ENCODE measurements at places on chromosomes 7 and 10.

GRCh38 chr10:49610458-49611165 is 502 bp downstream of the SLC18A3 start:
- no peak for DNase-seq

GRCh38 chr7:79988653-79989052 is 146.0 kb upstream of the GNAI1 start:
- DNase-seq, result peak; percentile 80

- no peak for DNase-seq
These were observed 1358.7 kb upstream of the SORCS1 start for GRCh38 chr10:108523016-108523800.

GRCh38 chr7:64183126-64183742 is 23.8 kb upstream of the ZNF735 start:
- no peak for DNase-seq

DNA sequence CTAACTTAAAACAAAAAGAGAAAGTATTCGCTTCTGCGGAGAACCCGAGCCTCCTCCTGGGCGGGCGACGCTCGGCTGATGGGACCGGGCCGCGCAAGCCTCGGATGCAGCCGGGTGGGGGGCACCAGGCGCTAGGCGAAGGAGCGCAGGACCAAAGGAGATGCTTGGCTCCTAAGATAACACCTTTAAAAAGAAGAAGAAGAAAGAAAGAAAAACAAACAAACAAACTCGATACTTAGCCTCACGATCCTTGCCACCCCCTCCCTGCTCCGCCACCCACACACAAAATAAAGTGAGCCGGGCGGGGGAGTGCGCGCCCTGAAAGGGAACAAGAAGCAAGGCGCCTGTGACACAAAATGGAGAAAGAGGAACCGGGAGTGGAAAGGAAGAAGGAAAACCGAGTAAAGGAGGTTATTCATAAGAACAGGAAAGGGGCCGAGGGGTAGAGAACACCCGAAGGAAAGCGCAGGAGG is 34.0 kb upstream of the EBLN1 start:
- peak; percentile 38 for DNase-seq

Data from astrocyte (in vitro differentiated cells and primary cell).